Fibroblast of skin of left biceps (primary cell): ENCODE measurements at places on chromosomes 13 and 19.
A peak's percentile ranks its signal among the peaks of the same experiment; 100 is the strongest.

- DNase-seq: no peak
Measured at GRCh38 chr13:66914155-66914554, 316.0 kb downstream of the PCDH9 start.

DNA sequence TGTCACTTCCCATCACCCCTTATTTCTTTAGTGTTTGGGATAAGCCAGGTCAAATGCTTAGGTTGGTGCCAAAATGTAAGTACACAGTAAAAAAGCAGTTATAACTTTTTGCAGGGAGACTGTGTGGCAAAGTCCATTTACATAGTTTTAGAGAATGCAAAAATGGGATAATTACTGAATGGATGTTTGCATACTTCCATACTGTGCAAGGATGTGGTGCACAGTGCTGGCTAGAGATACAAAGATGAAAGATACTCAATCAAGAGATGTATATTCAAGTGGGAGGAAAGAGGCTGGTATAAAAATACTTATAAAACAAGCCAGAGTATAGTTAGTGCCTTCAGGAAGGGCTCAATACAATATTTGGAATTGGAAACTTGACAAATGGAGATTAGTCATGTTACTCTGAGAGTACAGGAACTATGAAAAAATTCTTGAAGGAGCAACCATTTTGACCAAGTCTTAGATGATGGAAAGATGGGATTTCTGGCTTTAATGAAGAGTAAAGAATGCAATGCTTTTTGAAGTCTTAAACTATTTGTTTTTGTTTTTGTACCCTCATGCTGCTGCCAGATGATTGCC lies 8.0 kb downstream of the PDS5B start:
- no peak for DNase-seq

DNA sequence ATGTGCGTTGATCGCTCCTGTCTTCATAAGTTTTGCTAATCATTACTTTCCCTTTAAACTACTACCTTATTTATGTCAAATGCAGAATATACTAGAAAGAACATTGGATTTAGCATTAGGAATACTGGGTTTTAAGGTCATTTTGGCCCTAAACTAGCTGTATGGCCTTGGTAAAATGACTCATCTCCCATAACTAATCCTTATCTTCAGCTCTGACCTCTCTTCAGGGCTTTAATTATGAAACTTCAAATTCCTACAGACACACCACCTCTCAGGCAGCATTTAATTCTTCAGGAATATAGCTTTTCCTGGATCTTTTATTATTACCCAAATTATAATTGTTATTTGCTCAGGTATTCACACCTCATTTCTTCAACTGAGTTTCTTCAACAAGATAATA lies 121.2 kb downstream of the STARD13 start:
- no peak for DNase-seq

- no peak for DNase-seq
Measured at GRCh38 chr13:100147825-100148224, 58.9 kb downstream of the PCCA start.

- no peak for DNase-seq
Measured at GRCh38 chr13:112837371-112838037, 131.5 kb upstream of the MCF2L start.

DNA sequence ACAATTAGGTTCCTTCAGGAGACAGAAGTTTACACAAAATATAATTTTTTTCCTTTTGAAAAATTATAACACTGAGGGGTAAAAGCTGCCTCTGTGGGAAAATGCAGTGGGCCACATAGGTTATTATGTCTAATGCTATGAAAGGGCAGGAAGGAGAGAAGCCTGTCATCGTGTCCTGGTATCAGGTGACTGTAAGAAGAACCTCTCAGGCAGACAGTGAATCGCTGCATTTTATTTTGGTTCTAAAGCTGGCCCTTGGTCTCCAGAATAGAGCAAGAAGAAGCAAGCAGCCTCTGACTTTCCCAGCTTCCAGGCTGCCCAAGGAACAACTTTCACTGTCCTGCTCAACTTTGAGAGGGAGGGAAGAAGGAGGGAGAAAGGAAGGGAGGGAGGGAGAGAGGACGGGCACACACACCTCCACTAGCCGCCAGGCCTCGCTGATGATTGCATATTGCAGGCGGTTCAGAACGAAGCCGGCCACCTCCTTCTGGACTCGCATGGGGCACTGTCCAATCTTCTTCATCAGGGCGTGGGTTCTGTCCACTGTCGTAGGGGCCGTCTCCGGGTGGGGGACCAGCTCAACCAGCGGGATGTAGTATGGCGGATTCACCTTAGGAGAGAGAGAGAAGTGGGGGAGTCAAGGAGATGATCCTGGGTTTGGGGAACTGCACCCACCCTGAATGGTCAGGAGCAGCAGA lies 93.8 kb downstream of the CRYL1 start:
- DNase-seq: no peak

DNA sequence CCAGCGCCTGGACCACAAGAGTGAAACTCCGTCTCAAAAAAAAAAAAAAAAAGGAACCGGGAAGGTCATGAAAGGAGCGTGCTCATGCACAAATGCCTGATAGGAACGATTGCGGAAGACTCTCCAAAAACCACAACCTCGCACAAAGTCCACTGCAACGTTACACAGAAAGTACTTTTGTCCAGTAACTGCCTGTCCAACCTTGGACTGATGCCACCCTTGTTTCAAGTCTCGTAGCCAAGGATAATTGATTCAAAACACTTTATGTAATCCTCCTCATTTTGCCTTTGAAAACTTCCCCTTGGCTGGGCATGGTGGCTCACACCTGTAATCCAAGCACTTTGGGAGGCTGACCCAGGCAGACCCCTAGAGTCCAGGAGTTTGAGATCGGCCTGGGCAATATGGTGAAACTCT lies 13.7 kb downstream of the LGALS7 start:
- DNase-seq: no peak

GRCh38 chr19:34778342-34778741 lies 5.3 kb upstream of the ZNF599 start:
- DNase-seq: no peak

DNA sequence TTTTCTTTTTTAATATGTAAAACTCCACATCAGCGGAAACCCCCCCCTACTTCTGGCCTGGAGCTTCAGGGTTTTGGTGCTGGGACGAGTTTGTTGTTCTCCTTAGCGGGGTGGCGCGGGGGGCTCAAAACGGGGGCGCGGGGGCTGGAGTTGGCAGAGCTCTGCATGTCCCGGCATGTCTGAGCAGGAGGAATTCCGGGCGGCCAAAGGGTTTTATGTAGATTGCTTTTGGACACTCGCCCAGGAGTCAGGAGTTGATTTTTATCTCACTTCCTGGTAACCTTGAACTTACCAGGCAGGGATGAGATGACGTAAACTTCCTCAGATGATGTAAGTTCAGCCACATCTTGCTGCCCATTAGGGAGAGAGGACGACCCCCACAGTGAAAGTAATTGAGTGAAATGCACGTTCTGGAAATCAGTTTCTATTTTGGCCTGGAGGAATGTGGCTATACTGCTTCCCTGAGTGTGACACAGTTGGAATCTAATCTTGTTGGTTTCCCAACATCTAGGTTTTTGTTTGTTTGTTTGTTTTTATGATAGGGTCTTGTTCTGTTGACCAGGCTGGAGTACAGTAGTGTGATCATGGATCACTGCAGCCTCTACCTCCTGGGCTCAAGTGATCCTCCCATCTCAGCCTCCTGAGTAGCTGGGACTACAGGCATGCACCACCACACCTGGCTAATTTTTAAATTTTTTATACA lies 21.0 kb upstream of the GDF15 start:
- DNase-seq: peak; percentile 97

DNA sequence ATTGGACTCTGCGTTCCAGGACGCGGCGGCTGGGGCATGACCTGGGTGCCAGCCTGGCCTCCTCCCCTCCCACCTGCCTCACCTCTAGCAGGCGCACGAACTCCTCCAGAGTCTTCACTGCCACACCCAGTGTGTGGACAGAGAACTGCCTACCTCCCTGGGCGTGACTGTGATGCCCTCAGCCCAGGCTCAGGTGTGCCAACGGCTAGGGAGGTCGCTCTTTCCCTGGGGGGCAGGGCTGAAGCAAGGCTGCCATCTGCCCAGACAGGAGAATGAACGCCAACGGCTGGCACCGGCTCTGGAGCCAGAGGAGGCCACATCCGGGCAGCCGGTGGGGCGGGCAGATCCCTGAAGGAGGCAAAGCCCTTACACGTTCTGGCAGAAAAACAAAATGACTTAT lies 11.3 kb downstream of the NANOS3 start:
- DNase-seq: no peak
